Endothelial cell of umbilical vein (primary cell): ENCODE measurements at places on chromosomes 1 and 21.

GRCh38 chr1:218494449-218494852 lies 149.3 kb downstream of the TGFB2 start:
- no peak for DNase-seq

GRCh38 chr1:2386636-2387611 lies 4.4 kb downstream of the MORN1 start:
- DNase-seq, result no peak

DNA sequence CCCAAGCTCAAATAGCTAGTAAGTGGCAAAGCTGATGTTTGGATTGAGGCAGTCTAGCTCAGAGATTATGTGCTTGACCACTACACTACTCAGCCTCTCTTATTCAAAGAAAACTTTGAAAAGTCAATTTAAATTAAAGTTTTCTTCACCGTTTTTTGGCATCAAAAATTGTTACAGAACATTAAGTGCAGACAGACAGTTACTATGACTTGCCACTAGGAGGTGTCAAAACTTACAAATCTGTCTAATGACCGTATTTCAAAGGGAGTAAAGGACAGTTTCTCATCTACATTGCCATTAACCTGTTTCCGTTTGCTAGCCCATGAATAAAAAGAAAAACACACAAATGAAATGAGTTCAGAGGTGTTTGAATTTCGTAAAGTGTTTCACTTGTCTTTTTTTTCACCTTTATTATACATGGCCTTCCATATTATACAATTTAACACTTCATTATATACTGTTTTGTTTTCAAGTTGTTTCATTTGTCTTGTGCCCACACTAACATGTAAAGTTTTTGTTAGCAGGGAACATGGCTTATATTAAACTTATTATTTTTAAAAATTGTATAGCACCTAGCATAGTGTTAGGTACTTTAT lies 57.4 kb upstream of the MTF2 start:
- peak; percentile 57 for DNase-seq

DNA sequence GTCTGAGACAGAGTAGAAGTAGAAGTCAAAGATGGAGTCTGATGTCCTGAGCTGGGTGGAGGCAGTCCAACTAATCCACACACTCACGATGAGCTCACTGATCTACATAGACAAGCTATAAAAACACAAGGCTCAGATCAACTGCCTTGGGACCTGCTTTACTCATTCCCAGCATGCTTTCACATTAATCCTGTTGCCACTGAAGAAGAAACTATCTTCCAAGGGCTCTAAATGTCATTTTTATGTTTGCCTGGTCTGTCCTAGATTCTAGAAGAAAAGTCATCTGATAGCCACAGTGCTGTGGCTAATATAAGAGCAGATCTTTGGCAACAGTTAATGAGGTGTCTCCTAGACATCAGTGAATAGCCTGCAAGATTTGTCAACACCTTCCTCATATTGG lies 522.7 kb downstream of the NUF2 start:
- no peak for DNase-seq

- no peak for DNase-seq
Observed at GRCh38 chr1:53298045-53298637, 29.7 kb downstream of the LRP8 start.
